Cardiac fibroblast (primary cell): ENCODE measurements at places on chromosomes 7 and 10.

DNA sequence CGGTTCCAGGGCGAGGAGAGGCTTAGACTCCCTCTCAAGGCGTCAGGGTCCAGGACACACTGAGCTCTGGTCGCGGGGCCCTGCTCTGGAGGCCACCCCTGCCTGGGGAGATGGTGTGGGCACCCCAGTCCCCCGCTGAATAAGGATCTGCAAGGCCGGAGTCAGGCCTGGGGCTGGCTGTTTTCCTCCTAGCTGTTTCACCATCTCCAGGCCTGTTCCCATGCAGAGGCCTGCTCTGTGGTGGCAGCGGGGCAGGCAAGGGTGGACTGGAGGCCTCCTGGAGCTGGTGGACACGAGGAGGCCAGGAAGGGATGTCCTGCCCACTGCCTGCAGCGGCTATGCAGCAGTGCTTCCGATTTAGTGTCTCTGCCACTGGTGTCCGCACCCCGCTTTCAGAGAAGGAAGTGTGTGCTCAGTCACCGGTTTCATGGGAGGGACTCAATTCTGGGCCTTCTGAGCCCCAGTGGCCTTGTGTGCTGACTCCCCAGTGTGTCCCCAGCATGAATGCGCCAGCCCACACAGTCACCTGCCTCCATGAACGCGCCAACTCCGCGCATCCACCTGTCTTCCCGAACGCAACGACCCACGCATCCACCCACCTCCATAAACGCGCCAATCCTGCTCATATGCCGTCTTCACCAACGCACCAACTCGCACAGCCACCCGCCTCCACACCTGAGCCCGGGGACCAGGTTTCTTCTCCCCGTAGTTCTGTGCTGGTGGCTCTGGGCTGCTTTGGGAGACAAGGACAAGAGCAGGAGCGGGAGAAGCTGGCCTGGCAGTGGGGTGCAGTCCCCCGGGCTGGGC, 14.5 kb upstream of the GPR146 start:
- DNase-seq: no peak

- no peak for DNase-seq
These were observed 28.1 kb upstream of the NPVF start for GRCh38 chr7:25256333-25256819.

DNA sequence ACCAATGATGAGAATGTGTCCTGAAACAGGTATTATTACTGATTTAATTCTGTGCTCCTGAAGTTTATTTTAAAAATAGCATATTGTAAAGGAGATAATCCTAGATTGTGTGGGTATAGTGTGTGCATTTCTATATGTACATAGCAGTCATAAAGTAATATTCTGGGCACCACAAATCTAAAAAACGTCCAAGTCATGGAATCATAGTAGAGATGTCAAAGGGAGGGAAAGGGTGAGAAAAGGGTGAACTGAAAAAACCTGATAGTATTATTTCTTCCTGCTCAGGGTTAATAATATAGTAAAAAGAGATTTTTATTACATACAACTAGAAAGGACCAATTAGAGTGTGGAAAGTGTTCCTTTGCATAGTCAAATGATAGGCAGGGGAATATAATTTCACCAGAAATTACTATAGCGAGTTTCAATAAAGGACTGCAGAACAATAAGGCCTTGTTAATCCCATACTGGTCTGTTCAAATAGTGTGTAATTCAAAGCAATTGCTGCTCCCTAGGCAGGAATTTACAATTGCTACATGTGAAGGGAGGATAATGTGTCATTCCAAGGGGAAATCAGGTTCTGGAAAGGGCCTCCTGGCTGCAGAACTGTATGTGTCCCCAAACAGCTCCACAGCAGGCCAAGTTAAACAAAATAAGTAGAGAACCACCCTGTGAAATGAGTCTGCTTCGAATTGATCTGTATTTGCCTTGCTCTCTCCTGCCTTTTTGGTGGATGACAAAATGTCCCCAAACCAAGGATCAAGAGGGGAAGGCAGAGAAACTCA, 42.5 kb upstream of the KMT2E start:
- peak; percentile 78 for DNase-seq

- DNase-seq: no peak
These were observed 134.6 kb downstream of the TCERG1L start for GRCh38 chr10:131176907-131177306.

DNA sequence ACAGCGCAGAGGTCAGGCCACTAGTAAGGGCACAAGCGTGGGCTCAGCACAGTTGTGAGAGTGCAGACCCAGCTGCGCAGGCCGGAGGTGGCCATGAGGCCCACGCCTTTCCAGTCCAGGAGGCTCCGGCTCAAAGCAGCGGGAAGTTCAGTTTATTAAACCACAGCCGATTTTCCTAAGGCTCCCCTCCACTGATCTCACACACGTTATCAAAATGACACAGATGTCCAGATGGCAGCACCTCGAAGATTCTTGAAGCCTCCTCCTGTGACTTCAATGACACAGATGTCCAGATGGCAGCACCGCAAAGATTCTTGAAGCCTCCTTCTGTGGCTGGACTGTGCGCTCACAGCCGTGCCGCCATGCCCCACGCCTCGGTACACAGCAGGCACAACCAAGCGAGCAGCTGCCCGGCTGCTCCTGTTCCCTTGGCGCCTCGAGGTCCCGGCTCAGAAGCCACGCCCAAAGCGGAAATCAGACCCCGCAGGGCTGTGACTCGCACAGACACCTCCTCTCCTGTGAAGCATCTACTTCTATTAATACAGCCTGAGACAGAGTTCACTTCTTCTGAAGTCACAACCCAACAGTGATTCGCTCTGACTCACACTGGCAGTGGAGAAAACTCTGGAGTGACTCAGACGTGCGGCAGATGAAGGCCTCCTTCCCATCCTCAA, 122.7 kb downstream of the MAD1L1 start:
- peak; percentile 94 for DNase-seq

DNA sequence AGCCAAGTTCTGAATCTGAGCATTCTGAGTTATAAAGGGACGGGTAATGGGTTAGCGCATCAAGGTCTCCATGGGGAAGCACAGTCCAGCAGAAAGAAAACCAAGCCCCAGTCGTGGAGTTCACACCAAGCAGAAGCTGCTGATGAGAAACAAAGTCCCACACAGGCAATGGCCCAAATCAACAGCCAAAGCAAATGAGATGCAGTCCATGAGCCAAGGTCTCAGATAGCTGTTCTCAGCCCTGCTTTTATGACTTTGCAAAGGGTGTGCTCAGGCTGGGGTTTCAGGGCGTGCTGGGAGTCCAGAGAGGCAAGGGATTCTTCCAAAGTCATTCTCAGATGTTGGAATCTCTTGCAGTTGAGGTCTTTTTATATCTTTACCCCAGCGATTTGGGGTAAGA, 32.0 kb downstream of the THNSL1 start:
- peak; percentile 7 for DNase-seq

DNA sequence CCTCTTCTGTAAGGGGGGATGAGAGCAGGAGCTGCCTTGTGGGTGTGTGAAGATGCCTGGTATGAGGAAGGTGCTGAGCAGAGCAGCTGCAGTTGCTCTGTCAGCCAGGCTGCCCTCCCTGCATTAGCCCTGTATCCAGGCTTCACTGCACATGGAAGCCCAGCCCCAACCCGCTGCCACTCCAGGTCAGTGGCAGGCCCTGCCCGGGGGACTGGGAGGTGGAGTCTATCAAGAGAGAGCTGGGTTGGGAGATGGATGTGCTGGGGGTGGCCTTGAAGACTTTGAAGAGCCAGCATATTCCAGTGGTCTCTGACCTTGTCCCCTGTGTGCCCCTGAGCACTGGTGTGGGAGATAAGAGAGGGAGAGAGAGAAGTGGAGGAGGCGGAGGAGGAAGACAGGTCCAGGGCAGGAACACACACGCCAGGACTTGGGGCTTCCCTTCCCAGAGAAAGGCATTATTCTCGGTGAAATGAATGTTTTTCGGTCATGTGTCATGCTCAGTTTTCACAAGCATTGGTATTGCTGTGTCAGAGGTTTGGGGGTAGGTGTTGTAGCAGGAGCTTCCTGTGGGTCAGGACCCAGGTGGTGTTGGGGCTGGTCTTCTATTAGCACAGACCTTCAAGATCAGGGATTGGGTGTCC, 2.6 kb downstream of the PPIF start:
- no peak for DNase-seq

- no peak for DNase-seq
These were observed 46.6 kb downstream of the MINPP1 start for GRCh38 chr10:87551326-87551725.

DNA sequence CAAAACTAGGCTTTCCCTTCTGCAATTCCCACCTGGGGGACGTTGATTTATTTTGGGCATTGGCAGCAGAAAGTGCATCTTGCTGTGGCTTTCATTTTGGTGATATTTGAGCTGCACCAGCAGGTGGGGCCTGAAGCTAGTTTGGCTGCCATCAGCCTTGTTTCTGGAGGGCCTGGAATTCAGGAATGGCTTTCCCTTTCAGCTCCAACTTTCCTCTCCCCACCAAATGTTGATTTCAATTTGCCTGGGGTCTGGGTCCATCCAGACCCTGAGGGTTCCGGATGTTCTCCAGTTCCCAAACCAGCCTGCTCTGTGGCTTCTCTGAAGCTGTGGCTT, 640.4 kb downstream of the TYW1 start:
- DNase-seq: peak; percentile 14

DNA sequence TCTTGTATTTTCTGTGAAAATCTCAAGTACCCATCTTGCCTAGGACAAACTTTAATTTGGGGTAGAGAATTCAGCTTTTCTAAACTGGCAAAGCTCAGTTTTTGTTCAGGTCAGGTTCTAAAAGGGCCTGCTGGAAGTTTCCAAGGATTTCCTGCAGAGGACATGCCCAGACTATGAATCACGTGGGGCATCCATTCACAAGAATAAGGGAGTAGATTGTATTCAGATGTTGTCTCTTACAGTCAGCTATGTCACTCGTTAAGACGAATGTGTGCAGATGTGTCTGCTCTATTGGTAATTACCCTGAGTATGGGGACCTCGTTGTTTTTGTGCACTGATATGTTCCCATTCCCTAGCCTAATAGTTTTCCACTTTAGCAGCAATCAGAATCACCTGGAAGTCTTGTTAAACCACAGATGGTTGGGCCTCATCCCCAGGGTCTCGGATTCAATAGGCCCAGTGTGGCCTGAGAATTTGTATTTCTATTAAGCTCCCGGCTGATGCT, 81.0 kb upstream of the ITPRID1 start:
- DNase-seq: no peak

GRCh38 chr7:41637049-41637448, 65.8 kb downstream of the INHBA start:
- peak; percentile 33 for DNase-seq

- no peak for DNase-seq
These were observed 2.9 kb upstream of the TARP start for GRCh38 chr7:38276096-38276877.

GRCh38 chr7:28806841-28807240, 151.3 kb downstream of the TRIL start:
- DNase-seq: no peak

DNA sequence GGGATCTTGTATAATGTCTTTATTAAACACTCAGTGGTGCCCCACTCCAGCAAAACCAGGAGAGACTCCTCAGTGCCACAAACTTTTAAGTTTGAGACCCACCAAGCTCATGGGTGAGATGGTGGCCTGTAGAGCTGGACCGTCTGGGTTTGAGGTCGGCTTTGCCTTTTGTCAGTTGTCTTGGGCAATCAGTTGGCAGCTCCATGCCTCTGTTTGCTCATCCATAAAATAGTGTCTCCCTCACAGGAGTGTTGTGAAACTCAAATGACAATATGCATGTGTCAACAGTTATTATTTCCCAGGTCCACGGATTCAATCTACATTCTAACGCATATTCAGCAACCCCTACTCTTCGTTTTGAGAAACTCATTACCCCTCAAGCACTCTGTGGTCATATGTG, 367.8 kb upstream of the C7orf33 start:
- no peak for DNase-seq

DNA sequence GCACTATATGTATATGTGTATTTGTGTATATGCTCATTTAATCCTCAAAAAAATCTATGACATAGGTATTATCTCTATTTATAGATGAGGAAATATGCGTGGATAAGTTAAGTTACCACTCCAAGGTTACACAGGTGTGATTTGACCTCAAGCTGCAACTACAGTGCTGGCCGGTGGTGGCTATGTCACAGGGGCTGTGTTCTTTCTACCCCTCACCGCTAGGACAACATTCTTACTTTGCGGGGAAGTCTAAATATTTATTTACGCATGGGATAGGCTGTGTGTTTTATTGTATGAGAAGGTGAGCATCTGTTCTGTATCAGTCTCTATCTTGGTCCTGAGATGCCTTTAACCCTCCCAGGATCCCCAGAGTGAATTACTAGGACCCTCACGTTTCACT, 60.0 kb downstream of the CREB5 start:
- no peak for DNase-seq

DNA sequence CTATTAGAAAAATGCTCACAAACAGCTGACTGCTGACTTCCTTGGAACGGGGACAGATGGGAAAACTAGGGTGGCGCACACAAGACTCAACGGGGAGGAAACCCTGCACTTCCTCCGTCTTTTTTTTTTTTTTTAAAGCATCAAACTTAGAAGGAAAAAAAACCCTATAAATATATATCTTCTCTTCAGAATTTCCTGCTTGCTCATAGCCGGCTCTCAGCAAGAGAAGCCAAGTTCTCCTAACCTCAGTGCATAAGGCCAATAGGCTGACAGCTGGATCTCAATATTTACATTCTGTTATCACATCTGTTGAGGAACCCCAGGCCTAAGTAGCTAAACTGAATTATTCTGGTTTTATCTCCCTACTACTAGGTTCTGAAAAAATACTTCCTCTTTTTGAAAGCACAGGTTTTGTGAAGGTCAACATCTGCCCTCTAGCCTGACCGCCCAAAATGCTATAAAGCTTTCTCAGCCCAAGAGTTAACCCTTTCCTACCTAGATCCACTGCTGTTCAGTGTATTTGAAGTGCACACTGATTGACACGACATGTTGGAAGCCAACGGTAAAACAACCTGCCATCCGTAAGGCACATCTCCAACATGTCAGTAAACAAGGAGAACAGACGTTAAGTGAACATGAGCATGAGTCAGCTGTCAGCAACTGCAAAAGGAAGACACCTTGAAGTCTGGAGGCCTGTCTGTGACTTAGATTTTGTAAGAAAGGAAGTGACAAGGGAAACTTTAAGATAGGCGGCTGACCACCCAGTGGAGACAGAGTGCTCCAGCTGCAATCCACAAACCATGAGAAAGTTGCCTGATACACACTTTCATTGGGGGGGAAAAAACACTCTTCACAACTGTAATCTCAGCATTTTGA, 83.8 kb downstream of the EBLN1 start:
- DNase-seq: peak; percentile 75

GRCh38 chr10:56370217-56371113, 9.4 kb upstream of the ZWINT start:
- DNase-seq: peak; percentile 24

- DNase-seq: no peak
These were observed 158.4 kb downstream of the ZMYND11 start for GRCh38 chr10:293636-294035.
